ENCODE measurements at places on chromosomes 1 and 21.

- DNase-seq: no peak
These were observed 75.6 kb downstream of the ADSS2 start for GRCh38 chr1:244376126-244376525.

- DNase-seq: no peak
These were observed 47.3 kb upstream of the FGGY start for GRCh38 chr1:59249396-59250137.

GRCh38 chr1:234597894-234598293 is 12.1 kb downstream of the IRF2BP2 start:
- DNase-seq: no peak

GRCh38 chr1:48710318-48710717 is 66.4 kb downstream of the BEND5 start:
- no peak for DNase-seq

- no peak for DNase-seq
These were observed 205.0 kb downstream of the GPR52 start for GRCh38 chr1:174652569-174653280.

DNA sequence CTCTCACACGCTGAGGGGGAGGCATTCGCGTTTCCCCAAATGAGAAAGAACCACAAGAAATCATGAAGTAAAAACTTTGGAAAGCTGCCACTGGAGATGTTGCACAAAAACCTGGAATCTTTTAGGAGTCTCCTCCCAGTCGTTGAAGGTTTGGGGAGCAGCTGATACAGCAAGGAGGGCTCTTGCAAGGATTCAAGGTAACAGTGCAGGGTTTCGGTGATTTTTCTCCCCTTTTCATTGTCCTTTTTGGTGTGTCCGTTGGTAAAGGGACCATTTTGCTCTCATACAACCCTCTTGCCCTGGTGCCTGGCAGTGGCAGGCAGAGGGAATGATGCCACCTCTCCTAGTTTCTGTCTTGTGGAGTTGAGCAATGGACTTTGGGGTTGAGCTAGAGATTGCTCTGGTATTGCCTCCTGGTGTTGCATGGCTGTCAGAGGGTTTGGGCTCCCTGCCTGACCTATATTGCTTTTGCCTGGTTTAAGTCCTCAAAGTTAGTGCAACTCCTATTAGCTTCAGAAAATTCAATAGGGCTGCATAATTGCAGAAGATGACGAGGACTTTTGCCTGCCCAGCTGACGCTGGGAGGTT is 872 bp downstream of the BRINP2 start:
- no peak for DNase-seq

DNA sequence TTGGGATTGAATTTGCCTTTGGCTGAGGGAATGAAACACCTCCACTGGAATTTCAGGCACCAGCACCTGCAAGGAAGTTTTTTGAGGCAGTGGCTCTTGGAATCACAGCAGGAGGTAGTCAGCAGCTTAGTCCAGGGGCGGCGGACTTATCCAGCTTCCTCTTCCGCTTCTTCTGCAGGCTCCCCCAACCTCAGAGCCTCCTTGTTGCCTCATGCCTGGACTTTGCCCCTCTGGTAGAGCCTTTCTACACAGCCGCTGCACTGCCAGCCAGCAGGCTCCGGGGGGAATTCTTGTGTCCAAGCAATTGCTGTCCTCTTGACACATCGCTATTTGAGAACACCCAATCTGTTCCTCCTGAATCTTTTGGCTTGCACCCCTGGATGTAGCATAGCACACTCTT is 4.4 kb upstream of the RHEX start:
- no peak for DNase-seq
